ENCODE measurements at places on chromosomes 12 and 14. TPM values are rescaled to one million over a fixed set of nuclear protein-coding genes. Genes with fewer than 3 reads are reported as not detected.

MYL2 gene
- total RNA-seq: not detected

OR6C2 gene
- total RNA-seq: not detected

CGRRF1 gene
- 18.9 TPM for total RNA-seq

CDKN3 gene
- total RNA-seq: 73.4 TPM

DNAH10 gene
- 0.26 TPM for total RNA-seq

Data from articular chondrocyte of knee joint (primary cell).